Transverse colon (tissue), 4 donors: ENCODE measurements at places on chromosomes 3 and 15. TPM values are rescaled to one million over a fixed set of nuclear protein-coding genes. Genes with fewer than 3 reads are reported as not detected.

DNA sequence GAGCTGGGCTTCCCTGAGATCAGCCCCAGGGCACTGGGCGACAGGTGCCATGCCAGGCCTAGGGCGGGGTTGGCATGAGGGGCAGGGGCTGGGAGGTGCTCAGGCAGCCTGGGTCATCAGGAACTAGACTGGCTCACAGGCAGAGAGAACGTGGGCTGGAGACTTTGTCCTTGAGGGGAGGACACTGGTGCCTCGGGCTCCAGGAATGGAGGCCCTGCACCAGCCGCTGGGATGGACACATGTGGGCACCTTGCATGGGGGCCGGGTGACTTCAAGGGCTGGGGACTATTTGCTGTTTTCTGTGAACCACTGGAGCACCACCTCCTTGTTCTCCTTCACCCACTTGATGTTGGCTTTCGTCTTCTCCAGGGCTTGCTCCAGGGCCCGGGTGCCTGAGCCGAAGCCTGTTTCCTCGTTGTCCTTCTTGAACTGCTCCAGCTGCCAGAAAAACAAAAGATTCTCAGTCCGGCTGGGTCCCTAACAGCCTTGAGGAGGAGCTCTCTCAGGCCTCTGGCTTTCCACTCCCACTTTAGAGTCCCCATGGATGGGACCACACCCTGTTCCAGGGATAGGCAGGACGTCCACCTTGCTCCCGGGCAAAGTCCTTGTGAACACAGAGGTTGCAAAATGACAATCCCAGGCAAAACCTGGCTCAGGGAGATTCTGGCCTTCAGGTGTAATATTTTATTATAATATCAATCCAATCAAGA, 9.1 kb downstream of the MESP2 start:
- peak; percentile 87 for DNase-seq

DNA sequence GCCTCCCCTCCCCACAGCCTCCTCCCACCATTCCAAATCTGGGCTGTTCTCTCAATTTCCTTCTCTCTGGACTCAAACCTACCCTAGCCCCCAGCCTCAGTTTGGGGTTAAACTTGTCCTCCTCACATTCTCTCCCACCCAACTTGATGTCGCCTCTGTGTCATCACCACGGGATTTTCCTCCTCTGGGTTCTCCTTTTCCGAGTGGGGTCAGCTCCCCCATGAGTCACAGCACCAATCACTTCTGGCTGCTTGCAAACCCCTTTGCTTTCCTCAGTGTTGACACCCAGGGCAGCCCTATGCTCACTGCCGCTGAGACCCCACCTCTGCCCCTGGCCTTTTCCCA, 451 bp downstream of the CCR5AS start:
- no peak for DNase-seq

DNA sequence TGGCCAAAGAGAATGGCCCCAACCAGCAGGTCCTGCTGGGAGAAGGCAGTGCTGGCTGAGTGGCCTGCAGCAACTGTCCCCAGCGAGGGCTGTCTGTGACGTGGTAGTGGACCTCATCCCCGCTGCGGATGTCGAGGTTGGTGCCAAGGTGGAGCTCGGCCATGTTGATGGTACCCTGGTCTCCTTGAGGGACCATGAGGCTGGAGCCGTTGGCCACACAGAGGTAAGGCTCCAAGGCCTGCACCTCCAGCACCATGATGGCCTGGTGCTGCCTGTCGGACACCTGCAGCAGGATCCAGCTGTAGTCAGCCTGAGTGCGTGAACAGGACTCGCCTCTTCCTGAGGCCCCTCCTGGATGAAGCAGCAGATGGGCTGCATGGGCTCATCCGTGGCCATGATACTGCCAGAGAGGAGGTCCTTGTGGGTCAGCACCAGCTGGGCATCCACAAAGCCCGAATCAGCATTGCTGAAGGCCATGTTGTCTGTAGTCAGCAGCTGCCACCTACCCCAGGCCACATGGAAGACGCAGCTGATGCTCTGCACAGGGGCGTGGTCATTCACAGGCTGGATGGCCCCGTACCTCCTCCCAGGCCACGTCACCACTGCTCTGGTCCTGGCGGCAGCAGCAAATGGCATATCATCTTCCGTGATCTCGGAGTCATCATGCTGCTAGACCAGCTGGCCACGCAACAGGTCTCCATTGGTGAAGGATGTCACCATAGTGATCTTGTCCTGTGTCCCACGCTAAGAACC, 167.5 kb downstream of the GOLGA6L4 start:
- DNase-seq = no peak

DNA sequence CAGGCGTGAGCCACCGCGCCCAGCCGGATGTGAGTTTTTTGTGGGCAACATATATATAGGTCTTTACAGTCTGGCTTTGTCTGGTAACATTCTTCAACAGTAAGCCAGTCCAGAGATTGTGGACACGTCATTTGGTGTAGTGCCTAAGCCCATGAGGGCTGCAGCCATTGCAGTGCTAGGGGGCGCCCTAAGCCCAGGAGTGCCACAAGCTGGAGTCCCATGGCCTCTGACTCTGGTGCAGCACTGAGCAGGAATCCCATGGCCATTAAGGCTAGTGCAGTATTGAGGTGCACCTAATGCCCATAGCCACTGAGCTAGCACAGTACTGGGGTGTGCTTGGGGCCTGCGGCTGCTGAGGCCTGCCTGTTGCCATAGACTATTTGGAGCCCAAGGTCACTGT, 136.4 kb upstream of the NDN start:
- DNase-seq = no peak

DNA sequence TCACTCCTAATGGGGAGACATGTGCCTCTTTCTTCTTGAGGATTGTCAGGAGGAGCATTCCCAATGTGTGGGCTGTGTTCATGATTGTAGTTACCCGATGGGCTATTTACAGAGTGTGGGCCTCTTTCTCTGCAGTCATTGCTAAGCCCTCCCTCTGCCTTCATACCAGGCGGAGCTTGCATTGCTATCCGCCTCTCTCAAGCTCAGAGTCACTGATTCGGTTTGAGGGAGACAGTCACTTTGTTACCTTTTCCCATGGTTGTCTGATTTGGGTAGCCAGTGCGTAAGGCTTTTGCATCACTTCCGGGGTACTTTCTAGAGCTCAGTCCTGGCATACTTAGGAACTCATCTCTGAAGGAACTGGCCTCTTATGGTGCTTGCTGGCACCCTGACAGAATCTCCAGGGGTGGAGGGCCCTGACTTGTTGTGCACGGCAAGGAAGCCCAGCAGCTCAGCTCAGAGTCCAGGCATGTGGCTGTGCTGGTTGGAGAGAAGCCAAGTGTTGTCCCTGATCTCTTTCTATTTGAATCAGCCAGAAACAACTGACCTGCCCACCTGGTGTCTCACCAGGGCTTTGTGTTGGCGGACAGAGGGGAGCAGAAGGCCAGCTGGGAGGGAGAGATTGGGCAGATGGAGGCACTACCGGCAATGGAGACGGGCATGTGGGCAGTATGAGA, 79.8 kb downstream of the EPHB1 start:
- no peak for DNase-seq

Gene TM6SF1
- total RNA-seq = not detected

Gene ACOX2
- total RNA-seq = 125 TPM

Gene SLC6A20
- total RNA-seq = not detected

Gene PPP1R14D
- 118 TPM for total RNA-seq
